HL-60 (cell line): ENCODE measurements at places on chromosomes 13 and 19.

- DNase-seq = no peak
These were observed 1193.1 kb downstream of the EFNB2 start for GRCh38 chr13:105342281-105342820.

- no peak for DNase-seq
These were observed 305.0 kb downstream of the EFNB2 start for GRCh38 chr13:106230450-106230849.

- DNase-seq = no peak
These were observed 80.0 kb upstream of the TM9SF2 start for GRCh38 chr13:99421271-99421670.

DNA sequence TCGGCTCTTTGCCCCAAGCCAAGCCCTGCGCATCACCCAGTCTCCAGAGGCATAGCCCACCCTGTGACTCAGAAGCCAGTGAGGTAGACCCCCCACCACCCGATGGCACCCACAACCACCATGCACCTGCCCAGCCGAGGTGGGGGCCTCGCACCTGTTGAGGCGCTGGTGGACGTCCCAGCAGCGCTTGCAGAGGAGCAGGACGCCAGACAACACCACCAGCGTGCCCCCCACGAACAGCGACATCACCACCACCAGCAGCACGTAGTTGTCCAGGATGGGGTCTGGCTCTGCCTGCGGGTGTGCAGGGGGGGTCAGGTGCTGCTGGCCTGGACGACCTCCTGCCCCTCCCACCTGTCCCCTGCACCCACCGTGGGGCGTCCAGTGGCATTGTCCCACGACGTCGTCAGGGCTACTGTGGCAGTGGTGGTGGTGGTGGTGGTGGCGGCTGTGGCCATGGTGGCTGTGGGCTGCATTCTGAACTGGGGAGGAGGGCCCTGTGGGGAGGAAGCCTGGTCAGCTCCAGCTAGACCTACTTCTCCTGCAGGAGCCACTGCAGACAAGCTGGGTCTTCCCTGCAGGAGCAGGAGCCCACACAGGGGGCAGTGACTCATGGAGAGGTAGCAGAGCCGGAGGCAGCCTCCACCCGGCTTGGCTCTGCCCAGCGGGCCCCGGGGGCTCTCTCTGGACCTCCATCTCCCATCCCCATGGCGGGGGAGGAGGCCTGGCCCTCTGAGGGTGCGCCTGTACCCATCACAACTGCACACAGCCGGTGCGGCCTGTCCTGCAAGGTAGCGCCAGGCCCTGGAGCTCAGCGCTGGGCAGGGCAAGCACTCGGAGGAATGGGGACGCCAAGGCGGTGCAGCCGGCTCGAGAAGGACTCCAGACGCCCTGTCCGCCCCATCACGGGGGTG, 1.9 kb downstream of the CBARP start:
- DNase-seq = no peak

DNA sequence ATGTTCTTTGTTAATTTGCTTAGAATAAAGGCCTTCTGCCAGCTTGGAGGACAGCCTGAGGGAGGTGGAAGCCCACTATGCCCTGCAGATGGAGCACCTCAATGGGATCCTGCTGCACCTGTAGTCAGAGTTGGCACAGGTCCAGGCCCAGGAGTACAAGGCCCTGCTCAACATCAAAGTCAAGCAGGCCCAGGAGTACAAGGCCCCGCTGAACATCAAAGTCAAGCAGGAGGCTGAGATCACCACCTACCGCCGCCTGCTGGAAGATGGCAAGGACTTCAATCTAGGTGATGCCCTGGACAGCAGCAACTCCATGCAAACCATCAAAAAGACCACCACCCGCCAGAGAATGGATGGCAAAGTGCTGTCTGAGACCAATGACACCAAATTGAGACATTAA, 41.7 kb downstream of the ZNF85 start:
- DNase-seq = no peak

DNA sequence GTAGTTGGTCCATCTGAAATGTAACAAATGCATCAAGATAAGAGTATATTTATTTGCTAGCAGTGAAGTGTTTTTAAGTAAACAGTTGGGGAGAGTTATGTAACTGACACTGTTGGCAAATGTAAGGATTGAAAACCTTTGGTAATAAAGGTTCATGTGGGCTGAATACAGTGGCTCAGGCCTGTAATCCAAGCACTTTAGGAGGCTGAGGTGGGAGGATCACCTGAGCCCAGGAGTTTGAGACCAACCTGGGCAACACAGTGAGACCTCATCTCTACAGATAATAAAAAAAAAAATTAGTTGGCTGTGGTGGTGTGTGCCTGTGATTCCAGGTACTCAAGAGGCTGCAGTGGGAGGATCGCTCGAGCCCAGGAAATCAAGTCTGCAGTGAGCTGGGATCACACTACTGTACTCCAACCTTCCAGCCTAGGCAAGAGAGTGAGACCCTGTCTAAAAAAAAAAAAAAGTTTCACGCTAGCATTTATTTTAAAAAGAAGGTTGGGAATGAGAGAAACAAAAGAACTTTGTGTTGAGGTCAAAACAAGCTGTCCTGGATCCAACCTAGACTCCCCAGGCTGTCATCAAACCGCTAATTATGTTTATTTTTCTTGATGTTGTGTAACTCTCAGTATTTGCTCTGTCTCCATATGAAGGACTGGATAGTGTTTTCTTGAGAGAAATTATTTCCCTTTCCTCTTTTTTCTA, 20.7 kb downstream of the SETDB2 start:
- DNase-seq = no peak

GRCh38 chr13:105936816-105937215, 598.6 kb downstream of the EFNB2 start:
- no peak for DNase-seq

DNA sequence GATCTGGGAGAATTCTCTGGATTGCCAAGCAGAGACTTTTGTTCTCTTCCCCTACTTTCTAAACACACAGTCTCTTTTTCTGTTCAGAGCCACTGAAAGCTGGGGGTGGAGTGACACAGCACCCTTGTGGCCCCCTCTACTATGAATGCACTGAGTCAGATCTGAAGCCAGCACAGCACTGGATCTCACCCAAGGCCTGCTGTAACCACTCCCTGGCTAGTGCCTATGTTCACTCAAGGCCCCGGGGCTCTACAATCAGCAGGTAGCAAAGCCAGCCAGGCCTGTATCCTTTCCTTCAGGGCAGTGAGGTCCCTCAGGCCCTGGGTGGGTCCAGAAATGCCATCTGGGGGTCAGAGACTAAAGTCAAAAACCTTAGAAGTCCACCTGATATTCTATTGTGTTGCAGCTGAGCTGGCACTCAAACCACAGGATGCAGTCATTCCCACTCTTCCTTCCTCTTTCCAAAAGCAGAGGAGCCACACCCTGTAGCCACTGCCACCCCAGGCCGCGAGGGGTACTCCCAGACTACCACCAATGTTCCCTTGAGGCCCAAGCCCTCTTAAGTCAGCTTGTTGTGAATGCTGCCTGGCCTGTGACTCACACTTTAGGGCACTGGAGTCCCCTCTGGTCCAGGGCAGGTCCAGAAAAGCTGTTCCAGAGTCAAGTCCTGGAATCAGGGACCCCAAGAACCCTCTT, 110.1 kb upstream of the RXFP2 start:
- no peak for DNase-seq

GRCh38 chr13:44172281-44172810, 201.3 kb upstream of the SERP2 start:
- no peak for DNase-seq

DNA sequence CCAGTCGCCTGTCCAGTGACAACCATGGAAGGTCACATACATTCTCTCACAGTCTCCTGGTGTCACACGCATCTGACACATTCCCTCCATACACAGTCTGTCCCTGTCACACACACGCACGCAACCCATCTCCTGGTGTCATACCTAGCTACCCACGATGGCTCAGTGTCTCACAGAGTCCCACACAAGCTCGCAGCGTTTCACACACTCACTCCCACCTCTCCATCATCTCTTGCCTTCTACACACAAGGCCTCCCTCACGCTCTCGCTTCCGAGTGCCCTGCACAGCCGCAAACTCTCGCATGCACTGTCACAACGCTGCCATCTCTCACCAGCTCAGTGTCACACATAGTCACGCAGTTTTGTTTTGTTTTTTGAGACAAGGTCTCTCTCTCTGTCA, 1.2 kb upstream of the GNG8 start:
- DNase-seq = no peak

- DNase-seq = no peak
These were observed 306.1 kb downstream of the DCT start for GRCh38 chr13:94173312-94173854.

- no peak for DNase-seq
These were observed 204.2 kb downstream of the TSHZ3 start for GRCh38 chr19:31145007-31145406.

- DNase-seq = no peak
These were observed 15.4 kb downstream of the MED26 start for GRCh38 chr19:16612636-16613035.

GRCh38 chr13:110575322-110576069, 14.0 kb upstream of the RAB20 start:
- peak; percentile 86 for DNase-seq

DNA sequence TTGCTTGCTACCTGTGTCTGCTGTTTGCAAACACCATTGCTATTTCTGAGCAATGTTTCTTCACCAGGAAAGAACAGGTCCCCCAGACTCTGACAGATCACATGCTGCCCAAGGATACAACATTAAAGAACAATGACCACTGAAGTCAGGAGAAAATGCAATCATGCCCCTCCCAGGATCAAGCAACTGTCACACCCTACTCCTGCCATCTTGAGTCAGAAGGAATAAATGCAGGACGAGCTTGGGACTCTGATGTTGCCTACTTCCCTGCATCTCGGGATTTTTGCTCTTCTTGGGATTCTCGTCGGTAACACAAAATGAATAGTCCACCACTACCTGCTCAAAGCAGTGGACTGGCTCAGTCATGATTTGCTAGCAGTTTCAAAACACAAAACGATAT, 490.6 kb downstream of the COG6 start:
- DNase-seq = no peak
